Stimulated activated CD8-positive, alpha-beta memory T cell treated with anti-CD3 and anti-CD28 coated beads, Interleukin-2, amount 100 ng/mL, for 48 hours (primary cell): ENCODE measurements at places on chromosomes 4 and X.
A peak's percentile ranks its signal among the peaks of the same experiment; 100 is the strongest.

GRCh38 chrX:3728454-3728853, 15.0 kb upstream of the PRKX start:
- DNase-seq = no peak

GRCh38 chr4:182351485-182351884, 108.3 kb downstream of the TENM3 start:
- no peak for DNase-seq

- DNase-seq = no peak
Measured at GRCh38 chr4:135408109-135408508, 1206.5 kb upstream of the PABPC4L start.

DNA sequence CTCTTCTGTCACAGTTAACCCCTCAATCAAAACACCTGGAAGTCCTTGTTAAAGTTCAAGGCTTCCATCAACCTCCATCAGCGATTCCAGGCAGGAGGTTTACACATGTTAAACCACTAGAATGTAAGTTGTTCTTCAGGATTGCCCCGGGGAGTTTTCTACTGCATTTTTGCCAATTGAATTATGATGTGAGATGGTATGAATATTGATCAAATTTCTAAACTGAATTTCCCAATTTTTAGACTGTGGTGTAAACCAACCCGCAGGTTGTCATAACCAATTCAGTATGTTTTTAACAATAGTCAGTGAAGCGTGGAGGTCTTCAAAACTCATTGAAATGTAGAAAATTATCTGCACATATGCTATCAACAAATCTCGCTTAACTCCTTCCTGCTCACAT, 21.2 kb upstream of the TENM3 start:
- DNase-seq = no peak

GRCh38 chr4:53551958-53552357, 39.3 kb downstream of the LNX1 start:
- no peak for DNase-seq

DNA sequence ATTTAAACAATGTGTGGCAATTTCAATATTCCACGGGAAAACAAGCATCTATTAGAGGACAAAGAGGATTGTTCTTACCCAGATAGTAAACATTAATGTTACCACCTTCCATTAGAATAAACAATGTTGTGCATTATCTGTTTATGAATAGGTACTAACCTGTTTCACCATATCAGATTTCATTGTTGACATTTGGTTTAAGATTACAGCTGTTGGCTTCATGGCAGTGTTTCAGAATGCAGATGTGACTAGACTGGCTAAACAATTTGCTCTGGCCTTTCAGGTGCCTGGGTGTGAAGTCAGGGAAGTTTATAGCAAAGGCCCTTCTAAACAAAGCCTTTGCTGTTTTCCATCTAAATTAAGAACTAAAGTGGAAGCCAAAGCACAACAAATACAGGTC, 464.7 kb upstream of the FAM47C start:
- no peak for DNase-seq

GRCh38 chr4:184383497-184384055, 90.8 kb downstream of the IRF2 start:
- no peak for DNase-seq

DNA sequence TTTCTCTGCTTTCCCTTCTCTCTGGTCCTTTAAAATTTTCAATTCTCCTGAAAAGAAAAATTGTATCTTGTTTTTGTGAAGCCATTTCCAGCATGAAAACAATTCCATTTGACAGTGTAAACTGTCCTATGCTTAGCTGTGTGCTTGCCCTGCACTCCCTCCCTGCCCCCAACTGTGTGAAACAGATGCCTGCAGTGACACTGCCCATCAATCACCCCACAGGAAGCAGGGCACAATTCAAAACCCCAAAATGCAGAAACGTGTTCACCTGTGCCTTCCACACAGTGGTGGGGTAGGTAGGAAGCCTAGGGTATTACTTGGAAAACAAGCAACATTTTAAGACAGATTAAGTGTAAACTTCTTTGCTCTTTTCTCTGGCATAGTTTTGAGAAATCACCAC, 6.2 kb upstream of the FHDC1 start:
- DNase-seq = no peak

- DNase-seq = no peak
Measured at GRCh38 chrX:133306316-133306715, 88.2 kb upstream of the TFDP3 start.

- DNase-seq = no peak
Measured at GRCh38 chr4:93409035-93409434, 419.5 kb upstream of the ATOH1 start.

- no peak for DNase-seq
Measured at GRCh38 chr4:7153711-7154110, 38.6 kb upstream of the SORCS2 start.

DNA sequence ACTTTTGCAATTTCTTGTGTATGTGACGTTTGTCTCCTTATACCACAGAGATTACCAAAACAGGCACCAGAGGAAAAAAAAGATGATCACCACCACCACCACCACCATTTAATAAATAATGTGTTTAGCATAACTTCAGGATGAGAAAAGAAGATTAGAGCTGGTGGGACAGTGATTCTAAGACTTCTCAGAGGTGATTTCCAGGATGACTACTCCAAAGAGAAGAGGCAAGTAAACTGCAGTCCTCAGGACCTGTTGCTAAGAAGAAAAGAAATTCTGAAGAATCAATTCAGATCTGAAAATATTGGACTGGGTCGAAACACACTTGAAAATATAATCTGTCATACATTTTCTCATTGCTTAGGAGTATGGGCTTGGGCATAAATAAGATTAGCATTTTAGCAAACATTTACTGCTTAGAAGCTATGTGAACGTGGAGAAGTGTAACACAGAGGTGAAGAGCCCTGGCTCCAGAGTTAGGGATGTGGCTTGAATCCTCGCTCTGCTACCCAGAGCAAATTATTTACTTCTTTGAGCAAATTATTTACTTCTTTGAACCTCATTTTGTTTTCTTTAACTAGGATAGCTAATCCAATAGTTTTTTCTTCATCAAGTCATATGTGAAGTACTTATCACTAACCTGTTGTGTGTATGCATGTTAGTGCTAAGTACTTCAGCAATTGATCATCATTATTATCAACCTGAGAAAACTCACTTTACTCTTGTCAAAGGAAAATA, 10.5 kb upstream of the YTHDC1 start:
- DNase-seq = no peak

- DNase-seq = no peak
Measured at GRCh38 chrX:107714206-107714891, 61.2 kb downstream of the TSC22D3 start.

- DNase-seq = no peak
Measured at GRCh38 chr4:141238186-141238585, 17.5 kb downstream of the ZNF330 start.

DNA sequence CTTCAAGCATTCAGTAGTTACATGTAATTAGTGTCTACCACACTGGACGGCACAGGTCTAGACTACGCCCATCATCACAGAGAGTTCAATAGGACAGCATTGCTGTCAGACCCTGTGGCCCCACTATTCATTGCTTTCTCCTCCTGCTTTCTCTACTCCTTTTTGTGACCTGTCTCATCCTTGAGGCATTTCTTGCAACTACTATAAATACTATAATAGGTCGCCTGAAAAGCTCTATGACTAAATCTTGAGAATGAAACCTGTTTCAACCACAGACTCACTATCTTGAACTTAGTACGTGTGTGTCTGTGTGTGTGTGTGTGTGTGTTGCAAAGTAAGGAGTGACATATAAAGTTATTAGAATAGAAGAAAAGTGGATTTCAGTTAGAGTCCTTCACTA, 252.9 kb upstream of the KLF3 start:
- DNase-seq = no peak

DNA sequence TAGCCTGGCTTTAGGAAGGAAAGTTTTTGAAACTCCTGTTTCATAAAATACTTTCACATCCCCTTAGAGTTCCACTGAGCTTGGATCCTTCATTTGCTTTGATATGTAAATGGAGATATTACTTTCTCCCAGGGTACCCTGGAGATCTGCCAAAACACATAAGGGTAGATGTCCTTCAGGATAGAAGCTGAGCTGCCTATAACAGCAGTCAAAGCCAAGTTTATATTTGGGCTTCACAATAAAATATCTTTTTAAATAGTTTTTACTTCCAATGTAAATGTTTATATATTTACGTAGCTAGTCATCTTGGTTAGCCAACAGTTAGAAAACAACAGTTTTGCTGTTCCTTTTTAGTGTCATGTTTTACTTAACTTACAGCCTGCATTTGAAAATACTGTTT, 742.3 kb upstream of the POU3F4 start:
- DNase-seq = no peak

DNA sequence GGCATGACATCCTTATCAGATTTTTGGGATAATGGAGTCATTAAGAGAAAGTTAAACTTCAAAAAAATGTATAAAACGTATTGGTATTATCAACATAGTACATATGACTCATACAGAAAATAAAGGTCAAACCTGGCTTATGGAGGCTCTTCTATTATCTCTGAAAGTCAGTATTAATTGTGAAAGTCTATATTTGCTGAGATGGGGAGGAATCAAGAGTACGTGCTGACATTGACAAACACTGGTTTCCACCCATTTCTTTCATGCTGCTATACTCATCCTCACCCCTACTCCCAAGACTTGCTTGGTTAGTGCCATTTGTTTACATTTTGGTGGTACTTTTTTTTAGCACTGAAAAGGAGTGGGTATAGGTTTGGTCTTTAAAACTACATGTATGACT, 30.8 kb upstream of the PLA2G12A start:
- no peak for DNase-seq

GRCh38 chr4:24669751-24670150, 85.4 kb upstream of the DHX15 start:
- DNase-seq = no peak

- DNase-seq = no peak
Measured at GRCh38 chr4:60885011-60885410, 315.1 kb upstream of the ADGRL3 start.

DNA sequence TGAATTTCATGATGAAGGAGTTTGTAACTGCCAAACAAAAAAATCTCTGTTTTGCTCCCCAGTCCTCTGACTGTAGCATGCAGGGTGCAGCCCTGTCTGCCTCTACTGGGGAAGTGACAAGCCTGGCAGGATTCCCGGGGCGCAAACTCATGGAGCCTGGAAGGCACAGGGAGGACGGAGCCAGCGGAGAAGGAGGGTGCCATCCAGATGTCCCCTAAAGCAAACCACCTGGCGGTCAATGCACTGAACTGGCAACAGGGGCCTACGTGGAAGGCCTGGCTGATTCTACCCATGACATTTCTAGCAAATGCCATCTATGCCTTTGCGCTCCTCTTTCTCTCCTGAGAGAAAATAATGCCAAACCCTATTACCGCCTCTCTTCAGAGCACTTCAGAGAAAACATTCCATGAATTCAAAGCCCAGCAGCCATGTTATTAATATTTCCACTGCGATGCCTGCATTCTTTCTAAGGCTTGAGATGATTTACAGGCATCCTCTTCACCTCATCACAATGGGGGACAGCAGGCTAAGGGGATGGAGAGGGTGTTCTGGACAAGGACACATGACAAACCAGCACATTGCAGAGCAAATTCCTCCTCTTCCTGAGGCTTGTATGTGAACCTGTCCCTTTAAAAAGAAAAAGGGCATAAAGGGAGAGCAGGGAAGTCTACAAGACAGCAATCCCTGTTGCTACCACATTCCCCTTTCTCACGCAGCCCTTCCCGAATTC, 329.3 kb upstream of the NOCT start:
- no peak for DNase-seq

DNA sequence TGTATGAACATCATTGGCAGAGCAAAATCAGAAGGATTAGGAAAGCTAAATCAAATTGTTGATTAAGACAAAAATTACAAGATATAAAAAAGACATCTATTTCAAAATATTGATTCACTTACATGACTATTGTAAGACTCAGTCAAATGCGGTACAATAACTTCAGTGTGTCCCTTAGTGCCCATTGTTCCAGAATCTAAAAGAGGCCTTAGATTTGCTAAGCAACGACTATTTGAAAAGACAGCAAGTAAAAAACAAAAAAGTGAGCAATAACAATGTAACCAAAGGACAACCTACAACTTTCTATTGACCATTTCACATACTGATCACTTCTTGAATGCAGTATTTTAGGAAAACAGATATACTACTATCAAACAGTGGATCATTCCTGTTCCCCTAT, 65.6 kb downstream of the UBA6 start:
- no peak for DNase-seq

GRCh38 chrX:153818571-153819383, 11.6 kb downstream of the PDZD4 start:
- peak; percentile 34 for DNase-seq

GRCh38 chr4:145825255-145825654, 113.4 kb downstream of the ZNF827 start:
- no peak for DNase-seq

DNA sequence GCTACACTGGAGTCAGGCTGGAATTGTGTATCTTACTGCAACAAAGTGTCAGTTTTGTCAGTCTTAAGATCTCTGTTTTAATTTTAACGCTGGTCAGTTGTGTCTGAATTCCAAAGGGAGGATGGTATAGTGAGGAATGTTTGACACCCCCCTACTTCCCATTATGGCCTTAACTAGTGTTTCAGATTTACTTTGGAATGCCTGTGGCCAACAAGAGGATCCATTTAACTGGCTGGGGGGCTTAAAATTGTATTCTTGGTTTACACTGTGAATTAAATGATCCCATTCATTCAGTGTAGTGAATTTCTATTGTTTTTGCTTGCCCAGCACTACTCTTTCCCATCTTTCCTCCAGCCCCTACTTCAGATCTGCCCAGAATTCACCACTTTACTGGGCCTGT, 75.8 kb upstream of the IQCM start:
- no peak for DNase-seq

DNA sequence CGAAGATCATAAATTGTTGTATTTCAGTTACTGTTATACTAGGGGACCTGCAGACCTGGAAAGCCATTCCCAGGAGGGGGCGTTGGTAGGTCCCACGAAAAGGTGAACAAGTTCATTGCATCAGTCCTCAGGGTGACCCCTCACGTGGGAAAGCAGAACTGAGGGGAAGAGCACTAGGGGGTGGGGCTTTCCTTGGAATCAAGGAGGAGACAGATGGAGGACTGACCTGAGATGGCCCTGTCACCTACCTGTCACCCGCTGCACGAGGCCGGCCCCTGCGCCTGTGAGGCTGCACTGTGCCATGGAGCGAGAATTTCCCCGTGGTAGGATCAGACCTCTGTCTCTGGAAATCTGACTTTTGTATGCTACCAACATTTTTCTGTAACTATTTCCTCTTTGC, 41.8 kb upstream of the CLDN24 start:
- no peak for DNase-seq

- no peak for DNase-seq
Measured at GRCh38 chr4:174595141-174595929, 73.0 kb upstream of the HPGD start.

- DNase-seq = no peak
Measured at GRCh38 chr4:105594099-105595010, 41.9 kb downstream of the ARHGEF38 start.

DNA sequence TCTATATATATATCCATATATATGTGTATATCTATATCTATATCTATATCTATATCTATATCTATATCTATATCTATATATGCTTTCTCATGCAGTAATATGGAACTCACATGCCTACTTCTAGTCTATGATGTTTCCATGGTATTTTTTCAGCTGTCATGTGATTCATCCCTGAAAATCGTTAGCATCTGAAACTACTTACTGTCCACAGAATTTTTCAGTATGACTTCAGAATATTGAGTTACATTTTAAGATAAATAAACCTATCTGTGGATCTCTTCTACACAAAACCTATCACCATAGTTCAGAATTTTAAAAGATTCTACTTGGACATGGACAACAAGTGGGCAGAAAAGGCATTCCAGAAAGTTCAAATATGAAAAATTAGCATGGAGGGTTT, 855.1 kb upstream of the INTU start:
- DNase-seq = no peak
